ENCODE measurements at places on chromosomes 1 and 21. TPM values are rescaled to one million over a fixed set of nuclear protein-coding genes. Genes with fewer than 3 reads are reported as not detected.

- DNase-seq: no peak
Measured at GRCh38 chr1:39676948-39677548, 5.1 kb upstream of the NT5C1A start.

DNA sequence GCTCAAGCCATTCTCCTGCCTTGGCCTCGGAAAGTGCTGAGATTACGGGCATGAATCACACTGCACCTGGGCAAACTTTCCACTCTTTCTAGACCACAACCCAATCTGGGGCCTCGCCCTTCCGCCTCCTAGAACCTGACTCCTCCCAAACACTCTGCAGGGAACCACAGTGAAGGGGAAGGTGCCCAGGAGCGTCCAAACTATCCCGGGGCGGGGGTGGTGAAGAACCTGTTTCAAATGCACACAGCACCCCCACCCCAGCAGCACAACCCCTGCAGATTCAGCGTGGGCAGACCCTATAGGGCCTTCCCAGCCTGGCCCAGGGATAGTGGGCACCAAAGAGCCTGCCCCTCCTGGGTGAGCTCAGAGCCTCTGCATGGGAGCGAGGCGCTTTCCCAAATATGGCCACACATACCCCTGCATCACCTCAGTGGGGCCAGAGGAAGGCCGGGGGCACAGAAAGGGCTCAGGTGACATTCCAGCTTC is 86.9 kb downstream of the STUM start:
- DNase-seq: no peak

DNA sequence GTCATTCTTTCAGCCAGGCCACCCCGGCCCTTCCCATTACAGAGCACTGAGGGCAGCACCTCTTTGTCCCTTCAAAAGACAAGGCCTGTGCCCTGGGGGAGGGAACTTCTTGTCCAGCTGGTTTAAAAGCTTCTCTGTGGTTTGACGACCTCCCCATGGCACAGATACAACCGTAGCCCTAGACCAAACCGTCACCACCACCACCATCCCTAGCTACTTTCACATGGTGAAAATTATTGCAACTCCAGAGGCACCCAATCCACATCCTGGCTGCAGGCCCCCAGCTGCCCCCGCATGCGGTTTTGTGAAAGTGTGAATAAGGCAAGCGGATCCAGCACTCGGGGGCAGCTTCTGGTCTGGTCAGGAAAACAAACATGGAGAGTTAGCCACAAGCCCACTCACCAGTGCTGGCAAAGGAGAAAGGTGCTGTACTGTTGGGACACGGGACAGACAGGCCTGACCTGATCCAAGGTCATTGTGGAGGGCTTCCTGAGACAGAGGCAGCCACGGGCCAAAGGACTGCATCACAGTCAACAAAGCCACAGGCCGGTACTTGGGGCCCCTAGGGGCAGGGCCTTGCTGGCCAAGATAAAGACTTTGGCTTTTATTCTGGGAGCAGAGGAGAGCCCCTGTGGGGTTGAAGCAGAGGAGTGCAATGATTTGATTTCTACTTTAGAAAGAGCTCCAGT is 31.2 kb downstream of the CDCA8 start:
- no peak for DNase-seq

GRCh38 chr1:59298026-59298583 is 1.2 kb downstream of the FGGY start:
- DNase-seq: no peak

The OR14K1 gene
- polyA plus RNA-seq: not detected

Data from BJ (cell line).